ENCODE measurements at places on chromosomes 6 and 20.

DNA sequence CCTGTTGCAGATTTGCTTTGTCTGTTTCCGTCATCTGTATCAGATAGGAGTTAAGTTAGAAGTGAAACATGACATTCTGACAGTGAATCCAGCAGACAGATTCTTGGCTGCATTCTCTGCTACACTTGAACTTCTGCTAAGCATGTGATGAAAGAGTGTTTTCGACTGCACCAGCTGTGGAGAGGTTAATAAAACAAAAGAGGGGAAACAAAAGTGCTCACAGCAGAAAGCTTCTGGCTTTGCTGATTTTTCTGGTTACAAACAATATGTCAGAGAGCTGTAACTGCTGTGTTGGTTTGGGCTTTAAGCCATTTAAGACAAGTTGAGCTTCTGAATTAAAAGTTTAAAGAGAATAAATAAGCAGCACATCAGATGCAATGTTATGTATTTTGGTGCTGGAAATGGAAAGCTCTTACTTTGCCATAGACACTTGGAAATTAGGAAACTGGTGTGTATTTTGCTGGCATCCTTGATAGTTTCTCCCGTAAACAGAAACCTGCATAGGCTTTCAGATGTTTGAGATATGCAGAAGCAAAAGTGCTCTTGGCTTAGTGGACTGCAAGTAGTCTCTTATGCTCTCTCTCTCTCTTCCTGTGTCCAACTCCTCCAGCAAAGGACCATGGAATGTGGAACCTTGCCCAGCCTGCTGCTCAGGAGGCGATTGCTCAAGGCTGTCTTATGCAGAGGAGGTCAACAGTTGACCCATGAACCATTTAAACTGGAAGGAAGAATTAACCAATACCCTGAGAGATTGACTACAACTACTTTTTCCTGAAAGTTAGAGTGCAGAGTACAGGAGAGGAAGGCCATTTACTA is 104.9 kb downstream of the RPS12 start:
- DNase-seq: peak; percentile 82

DNA sequence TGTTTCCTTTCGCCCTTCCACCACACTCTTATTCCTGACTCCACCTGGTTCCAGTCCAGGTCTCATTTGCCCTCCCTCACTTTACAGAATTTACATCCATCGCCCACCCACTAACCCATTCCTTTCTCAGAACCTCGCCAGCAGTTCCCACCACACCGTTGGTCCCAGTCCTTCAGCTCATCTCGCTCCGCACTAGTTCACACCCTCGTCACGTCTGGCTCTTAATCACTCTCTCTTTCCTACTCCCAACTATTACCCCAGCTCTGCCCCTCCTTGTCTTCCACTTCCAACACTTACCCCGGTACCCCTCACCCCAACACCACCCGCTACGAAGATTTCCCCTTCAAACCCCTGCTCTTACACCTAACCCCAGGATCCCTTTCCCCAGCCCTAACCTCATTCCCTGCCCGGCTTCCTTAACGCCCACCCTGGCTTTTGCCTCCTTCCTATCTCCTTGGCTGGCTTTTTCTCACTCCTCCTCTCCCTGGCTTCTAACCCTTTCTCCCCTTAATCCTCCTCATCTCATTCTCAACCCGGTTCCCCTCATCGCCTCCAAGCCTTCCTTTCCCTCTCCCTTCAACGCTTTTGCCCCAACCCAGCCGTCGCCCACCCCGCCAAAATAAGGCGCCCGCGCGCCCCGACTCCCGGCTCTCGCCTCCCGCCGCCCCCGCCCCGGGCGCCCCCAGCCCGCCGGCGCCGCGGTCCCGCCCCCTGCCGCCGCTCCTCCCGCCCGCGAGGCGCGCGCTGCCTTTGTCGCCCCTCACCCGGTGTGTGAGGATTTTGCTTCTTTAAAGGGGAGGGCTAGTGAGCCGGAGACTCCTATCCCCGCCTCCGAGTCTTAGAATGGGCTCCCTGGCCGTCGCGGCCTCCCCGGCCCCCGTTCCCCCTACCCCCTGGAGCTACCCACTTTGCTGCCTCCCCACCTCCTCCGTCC is 542 bp downstream of the USP49 start:
- DNase-seq: no peak

DNA sequence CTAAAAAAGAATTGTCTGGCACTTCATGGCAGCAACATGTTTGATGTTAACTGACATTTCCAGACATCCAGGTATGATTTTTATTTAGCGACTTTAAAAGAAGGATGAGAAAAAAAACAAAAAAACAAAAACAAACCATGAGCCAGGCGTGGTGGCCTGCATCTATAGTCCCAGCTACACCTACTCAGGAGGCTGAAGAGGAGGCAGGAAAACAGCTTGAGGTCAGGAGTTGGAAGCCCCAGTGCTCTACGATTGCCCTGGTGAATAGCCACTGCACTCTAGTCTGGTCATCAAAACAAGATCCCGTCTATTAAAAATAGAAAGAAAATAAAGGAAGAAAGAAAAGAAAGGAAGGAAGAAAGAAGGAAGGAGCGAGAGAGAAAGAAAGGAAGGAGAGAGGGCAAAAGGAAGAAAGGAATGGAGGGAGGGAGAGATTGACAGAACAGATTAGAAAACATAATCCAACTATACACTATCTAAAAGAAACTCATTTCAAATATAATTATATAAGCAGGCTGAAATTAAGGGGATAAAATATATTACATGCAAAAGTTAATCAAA is 141.6 kb downstream of the TRIM27 start:
- DNase-seq: no peak

DNA sequence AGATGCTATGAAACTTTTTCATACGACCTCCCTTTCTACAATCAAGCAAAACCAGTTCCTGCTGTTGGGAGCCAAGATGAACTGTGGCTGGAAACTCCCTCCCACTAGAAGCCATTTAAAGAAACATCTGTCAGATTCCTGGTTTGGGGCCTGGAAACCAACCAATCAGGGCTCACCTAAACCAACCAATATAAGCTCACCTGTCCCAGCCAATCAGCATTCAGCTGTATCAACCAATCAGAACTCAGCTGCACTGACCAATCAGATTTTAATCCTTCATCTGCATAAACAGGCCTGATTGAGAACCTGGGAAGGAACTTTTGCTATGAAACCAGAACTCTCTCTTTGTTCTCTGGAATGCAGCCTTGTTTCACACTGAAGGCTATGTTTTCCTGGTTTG is 42.4 kb downstream of the SNX14 start:
- DNase-seq: no peak

DNA sequence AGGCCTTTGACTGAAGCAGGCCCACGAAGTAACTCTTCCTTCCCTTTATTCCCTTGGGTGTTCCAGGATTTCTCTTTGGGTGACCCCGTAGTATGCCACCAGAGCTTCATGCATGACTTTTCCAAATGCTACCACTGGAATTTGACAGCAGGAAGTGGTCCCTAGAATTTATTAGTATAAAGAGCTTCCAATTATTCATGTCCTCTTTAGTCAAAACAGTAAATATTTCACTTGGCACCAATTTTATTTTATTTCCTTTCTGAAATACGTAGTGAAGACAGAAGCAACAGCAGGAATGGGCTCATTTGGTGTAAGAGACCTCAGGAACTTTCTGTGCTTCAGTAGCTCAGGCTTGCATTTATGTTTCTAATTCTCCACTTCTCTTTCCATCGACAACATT is 151.3 kb downstream of the LCA5 start:
- DNase-seq: no peak

- no peak for DNase-seq
Observed at GRCh38 chr6:144561455-144562043, 276.4 kb downstream of the UTRN start.

DNA sequence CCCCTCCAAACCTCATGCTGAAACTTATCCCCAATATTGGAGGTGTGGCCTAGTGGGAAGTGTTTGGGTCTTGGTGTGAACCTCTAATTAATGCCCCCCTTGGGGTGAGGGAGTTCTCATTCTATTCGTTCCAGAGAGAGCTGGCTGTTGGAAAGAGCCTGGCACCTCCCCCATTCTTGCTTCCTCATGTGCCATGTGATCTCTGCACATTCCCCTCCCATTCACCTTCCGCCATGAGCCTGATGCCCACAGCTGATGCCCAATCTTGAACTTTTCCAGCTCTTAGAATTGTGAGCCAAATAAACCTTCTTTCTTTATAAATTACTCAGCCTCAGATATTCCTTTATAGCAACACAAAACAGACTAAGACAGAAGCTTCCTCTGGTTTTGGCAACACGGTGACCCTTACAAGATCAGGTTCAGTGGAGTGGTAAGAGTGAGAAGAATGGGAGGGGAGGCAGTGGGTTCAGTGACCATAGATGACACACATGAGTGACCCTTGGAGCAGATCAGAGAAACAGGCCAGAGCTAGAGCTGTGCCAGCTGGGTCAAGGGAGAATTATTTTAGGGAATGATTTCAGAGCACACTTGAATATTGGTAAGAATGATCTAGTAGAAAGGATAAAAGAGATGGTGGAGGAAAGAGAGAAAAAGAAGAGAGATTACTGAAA is 176.4 kb downstream of the LY86 start:
- no peak for DNase-seq

- peak; percentile 61 for DNase-seq
Observed at GRCh38 chr6:3287308-3287707, 28.6 kb downstream of the PSMG4 start.

GRCh38 chr6:34490390-34491090 is 24.7 kb downstream of the PACSIN1 start:
- no peak for DNase-seq

DNA sequence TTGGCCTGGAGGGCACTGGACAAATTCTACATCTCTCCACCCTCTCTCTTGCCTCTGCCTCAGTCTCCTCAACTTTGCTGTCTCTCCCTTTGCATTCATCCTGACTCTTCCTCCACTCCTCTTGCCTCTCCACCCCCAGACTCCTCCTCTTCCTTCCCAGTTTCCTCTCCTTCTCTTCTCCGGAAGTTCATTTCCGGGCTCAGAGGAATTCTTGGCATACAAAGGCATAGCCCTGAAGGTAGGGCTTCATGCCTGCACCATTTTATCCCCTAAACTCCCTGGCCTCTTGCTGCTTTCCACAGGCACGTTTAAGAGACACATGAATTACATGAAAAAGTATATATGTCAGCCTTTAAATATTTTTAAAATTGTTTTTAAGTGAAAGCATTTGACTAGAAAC is 10.6 kb downstream of the BFSP1 start:
- no peak for DNase-seq

GRCh38 chr6:5462856-5463255 is 201.5 kb downstream of the FARS2 start:
- no peak for DNase-seq

GRCh38 chr6:100126790-100127484 is 132.9 kb upstream of the MCHR2 start:
- no peak for DNase-seq

DNA sequence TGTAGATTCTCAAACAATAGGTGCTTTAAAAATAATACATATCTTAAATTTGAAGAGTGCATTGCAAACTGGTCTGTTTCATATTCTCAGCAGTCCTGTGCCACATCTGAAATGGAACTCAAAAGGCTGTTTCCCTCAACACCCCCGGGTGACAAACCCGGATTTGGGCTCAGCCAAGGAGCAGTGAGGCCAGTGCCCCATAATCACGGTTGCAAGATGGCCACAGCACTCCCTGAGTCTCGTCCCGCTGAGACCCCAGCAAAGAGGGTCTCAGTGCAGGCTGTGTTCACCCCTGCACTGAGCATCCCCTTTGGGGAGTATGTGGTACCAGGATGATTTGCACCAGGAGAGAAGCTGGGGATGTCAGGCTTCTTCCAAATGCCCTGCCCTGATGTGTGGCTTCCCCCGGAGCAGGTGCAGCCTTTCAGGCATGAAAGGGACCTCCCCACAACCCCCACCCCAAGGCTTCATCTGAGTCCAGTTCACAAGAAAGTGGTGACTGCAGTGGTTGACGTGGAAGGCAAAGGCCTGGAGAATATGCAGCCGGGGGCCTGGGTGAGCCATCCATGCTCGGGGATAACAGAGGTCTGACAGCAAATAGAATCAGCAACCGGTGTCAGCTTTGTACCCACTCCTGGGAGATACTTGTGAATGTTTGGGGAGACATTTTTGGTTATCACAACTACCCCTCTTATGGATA is 202.9 kb downstream of the SYNDIG1 start:
- DNase-seq: peak; percentile 54

- DNase-seq: no peak
Observed at GRCh38 chr6:143018955-143019354, 41.7 kb upstream of the AIG1 start.

- DNase-seq: no peak
Observed at GRCh38 chr6:14000901-14001300, 76.1 kb downstream of the RNF182 start.

GRCh38 chr6:42704251-42704936 is 18.0 kb downstream of the PRPH2 start:
- DNase-seq: no peak

DNA sequence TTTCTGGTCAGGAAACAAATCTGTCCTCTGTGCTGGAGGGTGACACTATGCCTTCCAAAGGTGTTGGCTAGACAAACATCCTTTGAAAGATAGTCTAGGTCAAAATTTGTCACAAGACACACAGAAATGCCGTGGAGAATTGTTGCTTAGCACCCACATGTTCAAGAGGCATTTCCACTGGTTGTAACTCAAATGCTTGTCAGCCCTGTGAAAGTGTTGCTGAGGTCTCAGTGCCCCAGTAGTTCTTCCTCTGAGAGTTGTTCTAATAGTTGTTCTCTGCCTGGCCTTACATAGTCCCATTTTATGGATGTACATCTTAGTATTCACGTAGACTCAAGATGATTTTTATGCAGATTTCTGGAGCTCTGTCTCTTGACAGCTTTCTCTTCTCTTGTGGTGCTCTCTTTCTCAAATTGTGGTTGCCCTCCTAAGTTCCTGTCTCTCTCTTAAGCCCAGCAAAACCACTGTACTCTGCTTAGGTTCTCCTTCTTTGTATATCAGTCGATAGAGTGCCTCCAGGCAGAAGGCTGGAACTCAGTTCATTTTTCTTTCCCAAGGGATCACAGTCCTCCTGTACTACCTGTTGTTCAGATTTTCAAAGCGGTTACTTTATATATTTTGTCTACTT is 39.5 kb upstream of the REV3L start:
- no peak for DNase-seq

DNA sequence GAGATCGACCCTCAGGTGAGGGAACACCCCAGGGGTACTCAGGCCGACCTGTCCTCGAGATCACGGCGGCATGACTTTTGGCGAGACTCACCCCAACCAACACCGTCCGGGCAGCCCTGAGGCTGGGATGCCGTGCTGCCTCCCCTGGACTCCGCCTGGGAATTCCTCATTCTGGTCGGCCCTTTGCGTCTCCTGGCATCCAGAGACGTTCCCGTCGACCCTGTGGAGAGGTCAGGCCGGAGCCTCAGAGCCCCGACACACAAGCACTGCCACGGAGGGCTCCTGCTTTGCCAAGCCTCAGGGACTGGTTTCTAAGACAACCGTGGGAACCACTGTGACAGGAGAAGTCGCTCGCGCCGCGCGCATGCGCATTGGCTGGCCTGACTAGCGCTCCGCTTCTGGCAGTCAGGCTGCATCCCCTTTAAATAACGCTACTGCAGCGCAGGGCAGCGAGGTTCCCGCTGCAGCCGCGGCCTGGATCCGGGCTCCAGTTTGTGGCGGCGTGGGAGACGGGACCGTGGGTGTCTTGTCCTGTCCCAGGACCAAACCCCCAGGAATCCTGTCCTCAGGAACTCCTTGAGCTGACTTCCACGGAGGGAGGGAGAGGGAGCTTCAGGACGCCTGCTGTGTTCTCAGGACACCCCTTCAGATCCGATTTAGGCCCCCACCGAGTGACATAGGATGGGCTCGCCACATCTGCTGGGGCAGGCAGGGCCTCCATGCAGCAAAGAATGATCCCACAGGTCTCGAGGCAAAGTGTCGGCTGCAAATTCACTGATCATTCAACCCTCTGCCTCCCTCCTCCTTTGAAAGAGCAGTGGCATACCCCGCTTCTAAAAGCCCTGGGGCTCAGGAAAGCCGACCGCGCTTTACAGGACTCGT is 163.2 kb upstream of the ZNF337 start:
- DNase-seq: peak; percentile 87
